ENCODE measurements at places on chromosomes 1 and 21.

- DNase-seq = no peak
These were observed 8.4 kb downstream of the CFH start for GRCh38 chr1:196660272-196660671.

DNA sequence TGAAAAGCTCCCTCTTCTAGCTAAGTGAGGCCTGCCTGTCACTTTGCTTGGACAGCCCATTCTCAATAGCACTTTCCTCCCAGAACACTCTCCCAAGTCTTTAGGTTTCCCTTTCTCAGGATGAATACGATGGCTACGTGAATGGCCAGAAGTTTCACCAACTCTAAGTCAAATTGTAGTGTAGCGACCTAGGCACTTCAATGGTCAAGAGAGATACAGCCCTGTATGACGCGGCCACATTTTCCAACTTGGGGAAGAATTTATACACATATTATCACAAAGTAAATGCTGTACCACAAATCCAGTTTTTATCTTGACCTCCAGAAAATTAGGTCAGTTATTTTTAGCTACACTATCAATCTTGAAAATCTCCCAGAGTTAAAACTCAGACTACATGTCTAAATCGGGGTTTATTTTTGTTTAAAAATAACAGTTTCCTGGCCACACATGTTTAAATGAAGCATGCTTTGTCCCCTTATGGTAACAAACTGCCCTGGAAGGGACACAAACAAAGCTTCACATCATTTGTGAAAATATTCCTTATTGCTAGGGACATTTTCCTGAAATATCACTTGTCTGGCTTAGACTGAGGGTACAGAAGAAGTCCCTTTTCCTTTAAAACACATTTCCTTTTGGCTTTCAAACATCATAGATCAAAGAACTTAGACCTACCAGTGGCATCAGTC lies 192.6 kb downstream of the GABPA start:
- DNase-seq = no peak

DNA sequence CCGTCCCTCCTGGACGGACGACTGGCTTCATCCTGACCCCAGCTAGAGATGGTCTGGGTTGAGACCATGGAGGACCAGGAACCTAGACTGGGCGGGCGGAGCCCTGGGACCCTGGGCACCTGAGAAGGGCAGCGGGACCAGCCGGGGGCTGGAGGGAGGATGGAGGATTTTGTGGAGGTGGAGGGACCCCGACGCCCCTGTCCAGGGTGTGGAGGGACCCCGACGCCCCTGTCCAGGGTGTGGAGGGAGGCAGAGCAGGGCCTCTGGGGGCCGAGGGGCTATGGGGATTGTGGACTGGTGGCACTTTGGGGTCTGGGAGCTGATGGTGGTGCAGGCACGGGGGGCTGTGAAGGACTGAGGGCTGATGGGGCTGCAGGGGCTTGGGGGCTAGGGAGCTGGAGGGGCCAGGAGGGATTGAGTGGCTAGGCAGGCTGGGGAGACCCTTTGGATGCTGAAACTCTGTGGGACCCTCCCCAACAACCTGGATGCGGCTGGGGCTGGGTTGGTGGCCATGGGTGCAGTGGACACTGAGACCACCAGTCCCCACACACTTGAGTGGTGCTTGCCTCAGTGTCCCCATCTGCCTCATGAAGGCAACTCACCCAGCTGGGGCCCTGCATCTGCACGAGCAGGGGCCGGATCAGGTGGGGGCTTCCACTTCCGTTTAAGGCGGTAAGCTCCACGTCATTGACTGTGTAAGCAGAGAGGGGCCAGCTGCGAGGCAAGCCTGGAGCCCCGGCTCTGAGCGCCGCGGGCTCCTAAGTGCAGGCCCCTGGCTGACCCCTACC lies 7.4 kb downstream of the GJC2 start:
- no peak for DNase-seq

- no peak for DNase-seq
These were observed 26.0 kb downstream of the ROR1 start for GRCh38 chr1:63799820-63800219.

GRCh38 chr21:38376235-38376634 lies 119.4 kb downstream of the KCNJ15 start:
- DNase-seq = no peak

DNA sequence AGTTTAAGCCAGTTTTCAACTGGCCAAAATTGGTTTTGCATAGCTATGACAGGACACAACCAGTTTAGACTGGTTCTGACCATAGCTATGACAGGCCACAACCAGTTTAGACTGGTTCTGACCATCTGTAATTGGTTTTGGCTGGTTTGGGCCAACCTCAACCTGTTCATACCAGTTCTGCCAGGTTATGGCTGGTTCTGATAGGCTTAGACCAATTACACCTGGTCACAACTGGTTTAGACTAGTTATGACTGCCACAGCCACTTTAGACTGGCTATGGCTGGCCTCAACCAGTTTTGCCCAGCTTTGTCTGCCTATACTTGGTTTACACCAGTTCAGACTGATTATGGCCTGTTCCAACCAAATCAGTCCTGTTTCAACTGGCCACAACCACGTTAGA lies 353.2 kb upstream of the CAMK1G start:
- no peak for DNase-seq

DNA sequence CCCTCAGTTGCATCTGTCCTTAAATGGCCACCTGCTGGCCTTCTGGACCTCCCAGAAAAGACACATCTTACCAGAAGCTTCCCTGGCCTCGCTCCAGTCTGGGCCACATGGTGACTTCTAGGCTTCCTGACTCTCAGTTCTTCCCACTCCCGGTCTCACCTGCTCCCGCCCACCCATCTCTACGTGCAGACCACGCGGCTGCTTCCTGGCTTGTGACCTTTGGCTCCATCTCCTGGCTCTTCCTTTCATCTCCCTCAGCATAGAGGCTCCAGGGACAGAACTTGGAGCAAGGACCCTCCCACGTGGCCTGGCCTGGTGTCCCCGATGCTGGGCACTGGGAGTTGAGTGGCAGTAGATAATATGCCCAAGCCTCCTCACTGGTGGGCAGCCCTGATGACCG lies 124.9 kb upstream of the IRF2BP2 start:
- no peak for DNase-seq

DNA sequence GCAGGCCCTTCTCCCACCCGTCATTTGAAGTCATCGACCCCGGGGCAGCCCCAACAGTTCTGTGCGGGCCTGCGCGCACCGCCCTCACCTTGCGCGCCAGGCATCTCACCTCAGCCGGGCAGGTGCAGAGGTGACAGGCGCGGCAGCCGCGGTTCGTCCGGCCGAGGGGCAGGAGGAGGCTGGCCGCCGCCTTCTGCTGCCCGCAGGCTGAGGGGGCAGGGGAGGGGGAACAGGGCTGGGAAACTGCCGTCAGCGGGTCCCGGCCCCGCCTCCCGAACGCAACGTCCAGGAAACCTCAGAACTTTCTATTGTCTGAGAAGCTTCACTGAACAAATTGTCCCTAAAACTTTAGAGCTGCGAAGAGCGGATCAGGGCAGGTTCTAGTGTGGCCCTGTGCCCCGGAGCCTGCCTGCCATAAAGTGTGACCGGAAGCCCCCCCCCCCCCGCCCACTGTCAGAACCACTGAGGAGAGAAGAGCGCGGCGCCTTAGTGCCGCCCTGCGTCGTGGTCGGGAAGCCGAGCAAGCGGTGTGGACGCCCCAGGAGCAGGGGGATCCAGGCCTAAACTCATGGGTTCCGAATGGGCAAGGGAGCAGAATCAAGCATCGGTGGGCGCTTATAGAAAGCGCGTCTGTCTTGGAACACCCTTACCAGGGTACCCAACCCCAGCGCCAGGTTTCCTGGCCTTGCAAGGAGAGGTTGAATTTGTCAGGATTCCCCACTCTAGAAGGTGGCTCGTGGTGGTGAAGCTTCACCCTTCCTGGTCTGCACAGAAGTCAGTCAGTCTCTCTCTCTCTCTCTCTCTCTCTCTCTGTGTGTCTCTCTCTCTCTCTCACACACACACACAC lies 13.3 kb upstream of the TBX15 start:
- no peak for DNase-seq

- no peak for DNase-seq
These were observed 4.9 kb upstream of the CAPN2 start for GRCh38 chr1:223707256-223708000.

- DNase-seq = no peak
These were observed at the start of gene ASCL5 for GRCh38 chr1:201126832-201127754. ASCL5 (minus strand) TSS chr1:201127184; CDS start chr1:201115372, 11,812 bp downstream.

GRCh38 chr1:110676970-110677369 lies 2.2 kb upstream of the KCNA3 start:
- no peak for DNase-seq

GRCh38 chr1:64194168-64195080 lies 9.0 kb upstream of the UBE2U start:
- no peak for DNase-seq

GRCh38 chr1:201310986-201311355 lies 27.7 kb downstream of the PKP1 start:
- no peak for DNase-seq

- no peak for DNase-seq
These were observed 41.1 kb downstream of the PRKAA2 start for GRCh38 chr1:56686169-56686568.

DNA sequence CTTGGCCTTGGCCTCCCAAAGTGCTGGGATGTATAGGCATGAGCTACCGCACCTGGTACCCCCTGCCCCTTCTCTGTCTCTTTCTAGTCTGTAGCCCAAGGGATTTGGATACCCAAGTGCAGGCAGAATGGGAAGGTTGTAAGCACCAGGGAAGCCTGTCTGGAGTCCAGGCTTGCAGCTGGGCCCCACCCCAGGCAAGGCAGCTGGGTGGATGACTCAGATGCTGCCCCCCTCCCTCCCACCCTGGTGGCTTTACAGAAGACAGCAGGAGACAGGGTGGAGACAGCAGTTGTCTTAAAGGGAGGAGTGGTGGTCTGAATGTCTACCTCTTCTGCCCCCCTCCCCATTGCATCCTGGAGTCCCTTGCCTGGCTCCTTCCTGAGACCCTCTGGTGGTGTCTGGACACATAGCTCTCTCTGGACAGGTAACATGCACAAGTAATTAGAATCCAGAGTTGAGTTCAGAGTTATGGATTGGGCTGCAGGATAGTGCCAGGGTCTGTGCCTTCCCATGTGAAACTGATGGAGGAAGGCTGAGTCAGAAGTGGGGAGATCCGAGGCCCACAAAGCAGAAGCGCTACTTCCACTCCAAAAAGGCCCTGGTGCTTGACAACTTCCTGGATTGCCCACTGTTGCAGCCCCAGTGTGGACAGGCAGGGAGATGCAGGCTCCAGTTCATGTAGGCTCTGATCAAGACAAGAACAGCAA lies 5.1 kb downstream of the LMNA start:
- no peak for DNase-seq

- DNase-seq = no peak
These were observed 6.3 kb upstream of the INAVA start for GRCh38 chr1:200888349-200888838.

DNA sequence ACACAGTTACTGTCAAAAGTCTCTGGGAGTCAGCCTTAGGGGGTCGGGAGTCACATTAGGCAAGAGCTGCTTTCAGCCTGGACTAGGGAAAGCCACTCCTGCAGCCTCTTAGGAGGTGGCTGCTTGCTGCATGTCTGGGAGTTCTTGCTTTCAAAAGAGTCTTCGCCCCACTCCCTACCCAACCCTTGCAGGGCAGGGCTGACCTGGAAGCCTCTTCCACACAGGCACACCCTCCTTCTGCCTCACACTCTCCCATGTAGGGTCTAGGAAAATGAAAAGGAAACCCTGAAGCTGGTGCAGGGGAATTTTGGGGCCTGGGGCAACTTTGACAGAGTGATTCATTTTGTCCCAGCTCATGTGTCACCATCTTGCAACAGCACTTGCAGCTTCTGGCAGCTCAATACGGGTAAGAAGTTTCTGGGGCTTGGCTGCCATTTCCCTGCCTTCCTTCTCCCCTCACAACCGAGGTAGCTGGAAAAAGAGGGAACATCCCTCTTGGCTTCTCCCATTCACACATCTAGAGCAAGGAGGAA lies 37.3 kb downstream of the KCND3 start:
- no peak for DNase-seq

DNA sequence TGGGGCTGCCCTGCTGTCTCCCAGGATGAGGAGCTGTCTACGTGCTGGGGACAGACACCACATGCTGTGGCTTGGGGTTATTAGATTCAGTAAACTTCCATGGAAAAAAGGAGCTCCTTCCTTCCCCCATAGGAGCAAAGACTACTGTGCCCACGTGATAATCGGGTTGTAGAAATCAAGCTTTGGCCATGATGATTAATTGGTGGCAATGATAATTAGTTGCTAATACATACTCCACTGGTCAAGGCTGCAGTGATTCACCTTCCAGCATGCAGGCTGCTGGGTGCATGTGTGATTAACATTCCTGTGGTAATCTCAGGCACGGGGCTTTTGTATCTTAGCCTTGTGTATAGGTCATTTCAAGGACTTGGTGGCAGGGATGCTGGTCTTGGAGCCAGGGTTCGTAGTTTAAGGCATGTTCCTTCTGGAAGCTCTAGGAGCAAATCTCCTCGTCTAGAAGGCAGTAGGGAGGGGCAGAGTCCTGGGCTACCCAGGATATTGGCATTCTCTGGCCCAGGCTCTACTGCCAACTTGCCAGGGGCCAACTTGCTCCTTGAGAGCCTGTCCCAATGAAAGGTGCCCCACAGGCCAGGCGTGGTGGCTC lies 41.4 kb downstream of the TMCO4 start:
- DNase-seq = no peak

GRCh38 chr1:28984311-28984684 lies 69.9 kb downstream of the EPB41 start:
- DNase-seq = no peak

DNA sequence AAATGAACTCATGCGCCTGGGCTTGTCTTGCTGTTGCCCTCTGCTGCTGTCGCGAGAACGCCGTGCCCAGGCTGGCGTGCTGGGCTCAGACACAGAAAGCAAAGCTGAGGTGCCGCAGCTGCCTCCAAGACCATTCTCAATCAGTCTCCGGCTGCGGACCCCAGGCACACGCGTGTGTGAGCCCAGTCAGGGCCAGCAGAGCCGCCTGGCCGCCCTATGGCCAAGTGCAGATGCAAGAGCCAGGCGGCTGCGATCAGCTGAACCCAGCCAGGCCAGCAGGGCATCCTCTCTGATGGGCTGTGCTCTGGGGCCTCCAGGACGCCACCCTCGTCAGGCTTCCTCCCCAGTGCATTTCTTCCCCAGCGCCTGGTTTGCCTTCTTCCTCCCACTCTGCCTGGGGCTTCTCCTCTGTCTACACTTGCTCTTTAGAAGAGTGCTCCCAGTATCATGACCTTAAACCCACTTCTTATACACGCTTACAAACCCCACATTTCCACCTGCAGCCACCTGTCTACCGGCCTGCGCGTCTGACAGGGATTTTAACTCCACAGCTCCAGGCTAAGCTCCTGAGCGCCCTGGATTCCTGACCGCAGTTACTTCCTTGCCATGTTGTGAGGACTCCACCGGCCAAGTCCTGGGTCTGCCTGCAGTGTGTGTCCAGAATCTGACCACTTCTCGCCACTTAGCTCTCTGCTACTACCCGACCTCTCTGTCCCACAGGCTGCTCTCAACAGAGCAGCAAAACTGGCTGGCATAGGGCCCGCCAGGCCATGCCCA lies 21.7 kb upstream of the LRRC47 start:
- no peak for DNase-seq

DNA sequence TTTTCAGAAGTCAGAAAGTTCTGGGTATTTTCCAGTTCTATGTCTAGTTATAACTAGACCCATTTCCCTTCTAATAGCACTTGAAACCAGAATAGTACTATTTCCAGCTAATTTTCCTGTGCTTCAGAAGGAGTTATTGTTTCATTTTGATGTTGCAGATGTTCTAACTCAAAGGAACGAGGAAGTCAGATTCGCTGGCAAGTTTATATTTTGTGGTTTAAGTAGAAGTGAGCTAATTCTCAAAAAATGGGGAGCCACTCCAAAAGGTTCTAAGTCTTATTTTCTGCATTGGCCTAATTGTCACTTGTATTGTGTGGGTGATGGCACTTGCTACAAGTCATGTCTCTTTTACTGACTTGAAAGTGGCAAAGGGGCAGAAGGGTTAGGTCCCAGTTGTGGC lies 18.1 kb downstream of the CCDC185 start:
- no peak for DNase-seq

All from liver (tissue), 10 donors.